ENCODE measurements at places on chromosomes 16 and 17. TPM values are rescaled to one million over a fixed set of nuclear protein-coding genes. Genes with fewer than 3 reads are reported as not detected.
A peak's percentile ranks its signal among the peaks of the same experiment; 100 is the strongest.

DNA sequence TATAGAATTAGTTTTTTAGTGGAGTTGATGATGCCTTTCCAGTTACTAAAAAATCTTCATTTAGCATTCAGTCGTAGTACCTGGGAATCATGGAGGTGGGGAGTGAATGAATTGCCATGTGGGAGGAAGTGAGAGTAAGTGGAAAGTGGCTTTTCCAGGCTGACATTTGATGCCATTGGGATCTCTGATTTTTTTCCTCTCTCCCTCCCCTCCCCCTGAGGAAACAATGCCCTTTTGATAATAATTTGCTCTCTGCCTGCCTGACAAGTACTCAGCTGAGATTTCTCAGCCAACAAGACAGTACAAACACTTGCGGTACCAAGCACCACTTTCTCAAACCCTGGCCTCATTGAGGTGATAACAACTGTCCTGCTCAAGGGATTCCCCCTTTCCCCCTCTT lies 2.2 kb downstream of the UBE2Z start:
- DNase-seq = no peak

KATNB1 gene
- total RNA-seq = 25.4 TPM

GRCh38 chr16:12146966-12147365 lies 170.4 kb downstream of the SNX29 start:
- DNase-seq = no peak

DNAH2 gene
- under 0.01 TPM for total RNA-seq

DNA sequence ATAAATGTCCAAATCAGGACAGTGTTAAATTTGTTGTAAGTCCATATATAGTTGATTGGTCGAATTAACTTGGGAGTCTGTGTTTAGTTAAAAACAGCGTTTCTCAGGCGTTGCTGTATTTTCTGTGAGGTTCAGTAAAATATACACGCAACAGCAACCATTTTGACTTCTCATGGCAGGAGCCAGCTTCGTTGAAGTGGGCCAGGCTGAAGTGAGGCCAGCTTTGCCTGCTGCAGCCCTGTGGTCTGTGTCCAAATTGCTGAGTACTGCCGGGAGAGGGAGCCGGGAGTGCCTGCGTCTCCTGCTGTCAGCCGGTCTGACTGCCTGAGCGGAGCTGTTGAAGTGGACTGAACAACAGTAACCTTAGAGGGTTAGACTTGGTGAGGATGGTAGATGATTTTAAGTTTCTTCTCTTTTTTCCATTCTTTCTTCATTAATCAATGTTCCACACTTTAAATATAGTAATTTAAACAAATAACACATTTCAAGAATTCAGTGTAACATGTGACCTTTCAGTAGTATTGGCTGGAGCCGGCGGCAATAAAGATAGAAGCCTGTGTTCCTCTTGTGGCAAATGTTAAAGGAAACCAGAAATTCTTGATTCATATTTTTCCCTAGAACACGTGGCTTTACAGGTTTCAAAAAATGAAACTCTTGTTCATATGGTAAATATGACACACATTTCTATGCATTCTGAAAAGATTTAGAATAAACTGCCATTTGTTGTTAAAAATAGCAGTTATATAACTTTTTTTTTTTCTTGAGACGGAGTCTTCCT lies 37.0 kb upstream of the ZNF750 start:
- peak; percentile 26 for DNase-seq

DNA sequence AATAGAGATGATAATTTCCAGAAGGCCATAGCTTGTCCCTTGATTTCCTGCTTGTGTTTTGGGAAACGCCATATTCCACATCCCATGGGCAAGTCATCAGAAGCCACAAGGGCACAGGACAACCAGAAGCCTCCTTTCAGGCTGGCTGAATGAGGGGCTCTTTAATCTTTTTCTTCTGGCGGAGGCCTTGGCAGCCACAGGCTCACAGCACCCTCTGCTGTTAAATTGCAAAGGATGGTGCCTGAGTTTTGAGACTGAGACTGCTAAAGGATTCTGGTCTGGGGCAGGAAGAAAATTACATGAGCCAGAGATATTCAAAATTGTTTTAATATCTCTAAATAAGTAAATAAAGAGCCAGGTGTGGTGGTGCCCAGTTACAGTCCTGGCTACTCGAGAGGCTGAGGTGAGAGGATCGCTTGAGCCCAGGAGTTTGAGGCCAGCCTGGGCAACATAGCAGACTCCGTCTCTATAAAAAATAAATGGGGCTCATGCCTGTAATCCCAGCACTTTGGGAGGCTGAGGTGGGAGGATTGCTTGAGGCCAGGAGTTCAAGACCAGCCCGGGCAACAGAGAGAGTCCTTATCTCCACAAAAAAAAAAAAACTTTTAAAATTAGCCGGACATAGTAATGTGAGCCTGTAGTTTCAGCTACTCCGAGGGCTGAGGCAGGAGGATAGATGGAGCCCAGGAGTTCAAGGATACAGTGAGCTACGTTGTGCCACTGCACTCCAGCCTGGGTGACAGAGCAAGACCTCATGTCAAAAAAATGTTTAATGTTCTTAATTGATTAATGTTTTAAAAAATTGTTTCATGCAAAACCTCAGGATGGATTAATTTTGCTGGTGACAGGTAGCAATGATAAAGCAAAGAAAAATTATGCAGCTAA lies 26.3 kb downstream of the AARSD1 start:
- no peak for DNase-seq

FZD2 gene
- total RNA-seq = 0.88 TPM

KRT27 gene
- total RNA-seq = not detected

All from pulmonary artery endothelial cell (primary cell).